ENCODE measurements at places on chromosomes 3 and 15. TPM values are rescaled to one million over a fixed set of nuclear protein-coding genes. Genes with fewer than 3 reads are reported as not detected.

- H3K27ac ChIP-seq = no peak overlapping the region
- no peak for DNase-seq
- H3K27me3 ChIP-seq = no peaks in the 10 kb centered on the region
- peaks cover 44% of the 10 kb centered on the region for H3K4me1 ChIP-seq
- peaks cover 32% of the 10 kb centered on the region for H3K36me3 ChIP-seq
Measured at GRCh38 chr3:8954938-8955763, 8.1 kb downstream of the RAD18 start.

DNA sequence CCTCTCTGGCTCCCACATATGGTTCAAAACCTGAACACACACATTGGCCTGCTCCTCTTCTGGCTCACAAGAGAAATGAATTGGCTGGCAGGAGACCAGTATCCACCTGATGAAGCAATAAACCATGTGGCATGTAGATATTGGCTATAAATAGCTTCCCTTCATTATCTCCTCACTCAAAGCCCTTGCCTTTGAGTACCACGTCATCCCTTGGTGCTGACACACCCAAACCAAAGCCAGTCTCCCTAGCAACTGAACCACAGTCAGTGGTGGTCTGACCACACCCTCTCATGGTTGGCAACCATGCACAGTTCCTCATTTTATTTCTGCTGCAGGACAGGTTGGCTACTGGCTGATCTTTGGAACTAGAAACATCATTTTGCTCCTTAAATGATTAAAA lies 98.8 kb downstream of the ZNF621 start:
- peaks cover 29% of the 10 kb centered on the region for H3K27me3 ChIP-seq
- no peak overlapping the region for H3K4me3 ChIP-seq
- H3K27ac ChIP-seq = no peak overlapping the region

- no peak overlapping the region for H3K27ac ChIP-seq
- H3K4me1 ChIP-seq = peaks cover 27% of the 10 kb centered on the region
- H3K27me3 ChIP-seq = peaks cover 6% of the 10 kb centered on the region
- no peak overlapping the region for H3K4me3 ChIP-seq
- DNase-seq = peak; percentile 87
- no peaks in the 10 kb centered on the region for H3K36me3 ChIP-seq
Measured at GRCh38 chr15:60916679-60917460, 312.2 kb downstream of the RORA start.

- H3K4me1 ChIP-seq = peaks cover 14% of the 10 kb centered on the region
- H3K4me3 ChIP-seq = no peak overlapping the region
- no peaks in the 10 kb centered on the region for H3K27me3 ChIP-seq
- DNase-seq = peak; percentile 34
- H3K27ac ChIP-seq = no peak overlapping the region
Measured at GRCh38 chr3:58994746-58995330, 55.0 kb downstream of the CFAP20DC start.

- H3K27me3 ChIP-seq = peaks cover 18% of the 10 kb centered on the region
- no peak overlapping the region for H3K27ac ChIP-seq
- no peak for DNase-seq
Measured at GRCh38 chr3:37751967-37752648, 109.6 kb upstream of the CTDSPL start.

DNA sequence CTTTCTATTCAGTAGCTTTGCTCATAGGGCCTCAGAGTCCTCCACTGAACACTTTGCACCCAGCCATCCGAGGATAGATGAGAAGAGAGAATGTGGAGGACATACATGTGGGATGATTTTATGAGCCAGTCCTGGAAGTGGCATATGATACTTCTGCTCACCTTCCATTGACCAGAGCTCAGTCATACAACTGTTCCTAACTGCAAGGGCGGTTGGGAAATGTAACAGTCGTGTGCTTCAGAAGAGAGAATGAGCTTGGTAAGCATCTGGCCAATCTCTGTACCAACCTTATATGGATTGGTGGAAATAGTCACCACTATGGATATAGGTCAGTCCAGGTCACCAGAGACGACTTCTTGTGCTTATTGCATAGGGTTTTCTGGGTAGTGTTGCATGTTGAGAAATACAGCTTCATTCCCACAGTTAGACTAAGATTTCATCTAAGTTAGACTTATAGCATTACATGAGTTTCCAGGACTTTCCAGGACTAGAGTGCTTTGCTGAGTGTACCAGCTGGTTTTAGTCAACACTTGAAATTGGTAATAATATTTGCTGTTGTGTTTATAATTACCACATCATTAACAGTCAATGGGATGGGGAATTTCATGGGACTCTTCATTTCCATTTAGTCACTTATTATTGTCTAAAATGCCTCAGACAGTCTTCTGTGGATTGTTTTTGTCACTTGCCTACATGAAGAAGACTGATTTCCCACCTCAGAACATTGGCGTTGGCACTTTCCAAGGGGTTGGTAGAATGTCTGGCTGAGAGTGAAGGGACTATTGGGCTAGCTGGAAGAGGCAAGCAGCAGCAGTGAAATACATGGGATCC lies 214.5 kb upstream of the ROPN1 start:
- no peaks in the 10 kb centered on the region for H3K4me1 ChIP-seq
- H3K4me3 ChIP-seq = no peak overlapping the region
- H3K27me3 ChIP-seq = peaks cover 8% of the 10 kb centered on the region
- no peaks in the 10 kb centered on the region for H3K36me3 ChIP-seq
- DNase-seq = no peak

DNA sequence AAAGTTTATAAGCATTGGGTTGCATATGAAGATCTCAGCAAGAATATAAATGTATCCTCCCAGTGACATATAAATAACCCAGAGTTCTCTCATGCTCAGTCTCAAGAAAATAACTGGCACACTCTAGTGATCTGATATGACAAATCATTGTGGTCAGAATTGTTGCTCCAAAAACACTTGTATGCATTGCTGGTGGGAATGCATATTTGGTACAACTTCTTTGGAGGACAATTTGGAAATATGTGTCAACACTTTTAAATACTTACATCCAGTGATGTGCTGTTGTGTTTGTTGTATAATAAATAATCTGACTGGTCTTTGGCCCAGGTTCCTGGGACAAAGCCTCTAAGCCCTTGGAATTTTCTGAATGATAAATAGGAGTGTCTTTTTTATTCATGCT lies 66.7 kb upstream of the STT3B start:
- H3K27me3 ChIP-seq = peaks cover 2% of the 10 kb centered on the region
- no peaks in the 10 kb centered on the region for H3K36me3 ChIP-seq
- H3K4me3 ChIP-seq = no peak overlapping the region
- peaks cover 33% of the 10 kb centered on the region for H3K4me1 ChIP-seq
- DNase-seq = no peak
- H3K27ac ChIP-seq = no peak overlapping the region

- peak overlapping the region; percentile 93 for H3K27ac ChIP-seq
- DNase-seq = no peak
- peaks cover 2% of the 10 kb centered on the region for H3K36me3 ChIP-seq
- H3K4me3 ChIP-seq = peak overlapping the region; percentile 82
Measured at GRCh38 chr15:51738553-51738952, 1.1 kb upstream of the LYSMD2 start.

DNA sequence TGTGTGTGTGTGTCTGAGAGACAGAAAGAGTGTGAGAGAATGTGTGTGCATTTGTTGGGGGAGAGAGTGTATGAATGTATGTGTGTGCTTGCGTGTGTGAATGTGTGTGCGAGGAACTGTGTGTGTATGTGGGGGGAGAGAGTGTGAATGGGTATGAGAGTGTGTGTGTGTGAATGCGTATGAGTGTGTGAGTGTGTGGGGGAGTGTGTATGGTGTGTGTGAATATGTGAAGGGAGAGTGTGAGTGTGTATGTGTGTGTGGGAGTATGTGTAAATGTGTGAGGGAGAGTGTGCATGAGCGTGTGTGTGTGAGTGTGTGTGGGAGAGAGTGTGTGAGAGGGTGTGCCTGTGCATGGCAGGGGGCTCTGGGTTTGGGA lies 79.8 kb upstream of the ABHD17C start:
- H3K27me3 ChIP-seq = peaks cover 26% of the 10 kb centered on the region
- H3K4me1 ChIP-seq = no peaks in the 10 kb centered on the region
- H3K36me3 ChIP-seq = no peaks in the 10 kb centered on the region
- no peak overlapping the region for H3K4me3 ChIP-seq

- no peak for DNase-seq
- peaks cover 2% of the 10 kb centered on the region for H3K36me3 ChIP-seq
- H3K4me3 ChIP-seq = no peak overlapping the region
- no peaks in the 10 kb centered on the region for H3K4me1 ChIP-seq
- no peak overlapping the region for H3K27ac ChIP-seq
Measured at GRCh38 chr3:68458581-68458980, 473.8 kb downstream of the TAFA4 start.

Gene NR2E3
- total RNA-seq = not detected

Gene RAP2B
- 13.1 TPM for total RNA-seq
